Activated CD4-positive, alpha-beta T cell treated with anti-CD3 and anti-CD28 coated beads, Interleukin-2, Interleukin-6, amounts not matched to agents 100 ng/mL and 50 ng/mL, durations not matched to agents 16 hours and 8 hours (primary cell): ENCODE measurements at places on chromosomes 4 and X.

GRCh38 chrX:154096140-154097002 is 1.1 kb downstream of the MECP2 start:
- DNase-seq: peak; percentile 37

DNA sequence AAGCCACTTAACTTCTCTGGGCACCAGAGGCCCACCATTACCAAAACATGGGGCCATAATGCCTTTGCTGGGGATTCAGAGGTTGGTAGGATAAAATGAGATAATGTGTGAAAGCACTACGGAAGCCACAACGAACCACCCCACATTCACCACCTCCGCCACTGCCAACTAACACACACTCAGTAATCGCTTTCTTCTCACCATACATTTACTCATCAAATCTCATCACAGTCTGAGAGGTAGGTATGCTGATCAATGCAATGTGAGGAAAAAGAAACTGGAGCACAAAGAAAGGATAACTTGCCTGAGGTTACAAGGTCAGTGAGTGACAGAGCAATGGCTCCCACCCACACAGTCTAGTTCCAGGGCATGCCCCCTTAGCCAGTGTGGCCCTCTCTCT is 257.3 kb downstream of the NR3C2 start:
- DNase-seq: no peak

- no peak for DNase-seq
Observed at GRCh38 chr4:2698951-2699505, 57.1 kb downstream of the TNIP2 start.

DNA sequence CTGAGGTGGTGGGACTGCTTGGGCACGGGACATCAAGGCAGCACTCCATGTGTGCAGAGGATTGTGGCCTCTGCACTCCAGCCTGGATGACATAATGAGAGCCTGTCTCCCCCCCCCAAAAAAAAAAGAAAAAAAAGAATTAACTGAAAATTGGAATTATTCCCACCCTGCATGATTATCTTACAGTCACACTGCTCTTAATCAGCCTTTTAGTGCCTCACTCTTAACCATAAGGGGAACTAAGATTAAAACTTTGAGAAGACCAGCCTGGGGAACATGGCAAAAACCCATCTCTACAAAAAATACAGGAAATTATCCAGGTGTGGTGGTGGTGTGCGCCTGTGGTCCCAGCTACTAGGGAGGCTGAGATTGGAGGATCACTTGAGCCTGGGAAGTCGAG is 94.6 kb downstream of the UBE2K start:
- no peak for DNase-seq

DNA sequence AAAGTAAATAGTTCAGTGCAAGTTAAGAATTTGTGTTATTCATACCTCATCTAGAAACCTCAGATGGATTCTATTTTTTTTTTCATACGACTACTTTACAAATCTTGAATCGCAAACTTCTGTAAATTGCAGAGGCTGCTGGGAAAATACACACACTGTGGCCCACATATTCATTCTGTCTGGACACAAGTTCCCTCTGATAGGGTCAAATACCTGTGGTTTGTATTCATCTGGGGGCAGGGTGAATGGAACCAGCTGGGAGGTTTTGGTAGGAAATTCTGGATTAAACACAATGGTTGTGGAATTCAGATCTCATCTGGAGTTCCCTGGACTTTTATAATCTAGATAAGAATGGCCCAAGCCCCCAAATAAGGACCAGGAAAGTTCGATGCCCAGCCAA is 56.2 kb downstream of the SPATA18 start:
- DNase-seq: no peak

- DNase-seq: no peak
Observed at GRCh38 chr4:24798036-24798610, 2.8 kb downstream of the SOD3 start.

DNA sequence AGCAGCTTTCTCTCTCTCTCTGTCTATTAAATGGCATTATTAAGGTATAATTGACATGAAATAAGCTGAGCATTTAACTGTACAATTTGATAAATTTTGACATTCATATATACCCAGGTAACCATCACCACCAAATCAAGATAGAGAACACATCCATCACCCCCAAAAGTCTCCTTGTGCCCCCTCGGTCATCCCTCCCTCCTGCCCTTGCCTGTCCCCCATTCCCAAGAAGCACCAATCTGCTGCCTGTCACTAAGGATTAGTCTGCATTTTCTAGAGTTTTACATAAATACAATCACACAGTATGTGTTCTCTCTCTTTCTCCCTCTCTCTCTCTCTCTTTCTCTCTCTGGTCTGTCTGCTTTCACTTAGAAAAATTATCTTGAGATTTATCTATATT is 25.0 kb upstream of the TMEM154 start:
- no peak for DNase-seq

GRCh38 chr4:28488021-28488420 is 1627.4 kb downstream of the STIM2 start:
- DNase-seq: no peak

GRCh38 chr4:168200685-168201084 is 108.3 kb downstream of the ANXA10 start:
- no peak for DNase-seq

DNA sequence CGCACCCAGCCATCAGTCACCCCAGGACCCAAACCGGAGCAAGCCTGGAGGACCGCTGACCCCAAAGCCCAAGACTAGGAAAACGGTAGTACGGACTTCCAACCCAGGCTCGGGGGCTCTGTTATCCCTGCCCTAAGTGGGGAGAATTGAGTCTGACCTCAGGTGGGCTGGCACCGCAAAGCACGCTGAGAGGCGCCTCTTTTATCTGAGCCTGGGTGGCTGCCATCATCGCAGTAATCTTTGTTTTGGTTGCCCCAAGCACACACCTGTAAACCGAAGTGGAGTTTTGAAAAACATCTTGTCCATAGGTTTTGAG is 894 bp upstream of the SH3RF1 start:
- DNase-seq: no peak

- no peak for DNase-seq
Observed at GRCh38 chrX:17567187-17567586, 170.1 kb upstream of the SCML1 start.

- peak; percentile 77 for DNase-seq
Observed at GRCh38 chr4:139651282-139652194, 14.1 kb upstream of the MGST2 start.

DNA sequence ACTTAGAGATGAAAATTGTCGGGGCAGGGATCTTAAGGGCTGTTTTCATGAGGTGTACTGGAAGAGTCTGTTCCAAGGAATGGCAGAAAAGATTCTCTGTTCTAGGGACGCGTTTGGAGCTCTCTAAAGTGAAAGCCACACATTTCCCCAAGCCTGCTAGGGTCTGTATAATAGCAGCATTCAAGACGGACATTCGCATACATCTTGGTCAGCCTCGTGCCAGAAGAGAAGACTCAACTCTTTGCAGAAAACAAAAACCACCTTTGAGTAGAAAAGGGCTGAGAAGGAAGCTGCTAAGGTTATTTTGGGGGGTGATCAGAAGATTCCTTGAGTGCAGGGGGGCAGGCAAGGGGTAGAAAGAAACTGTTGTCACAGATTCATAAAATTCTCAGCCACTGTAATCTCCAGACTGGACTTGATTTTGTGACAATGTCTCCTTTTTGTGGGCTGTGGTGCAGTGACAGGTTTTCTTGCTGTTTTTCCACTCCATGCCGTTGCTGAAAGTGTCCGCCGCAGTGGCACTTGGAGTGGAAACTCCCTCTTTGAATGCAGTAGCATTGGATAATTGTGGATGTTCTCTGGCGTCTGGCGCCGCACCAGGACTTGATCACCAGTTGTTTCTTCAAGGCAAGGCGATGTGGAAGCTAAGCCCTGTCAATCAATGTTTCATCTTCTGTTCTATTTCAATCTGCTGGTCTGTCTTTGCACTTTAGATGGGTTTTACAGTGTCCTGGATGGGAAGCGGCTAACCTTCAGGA is 2.9 kb downstream of the GYG2 start:
- no peak for DNase-seq

DNA sequence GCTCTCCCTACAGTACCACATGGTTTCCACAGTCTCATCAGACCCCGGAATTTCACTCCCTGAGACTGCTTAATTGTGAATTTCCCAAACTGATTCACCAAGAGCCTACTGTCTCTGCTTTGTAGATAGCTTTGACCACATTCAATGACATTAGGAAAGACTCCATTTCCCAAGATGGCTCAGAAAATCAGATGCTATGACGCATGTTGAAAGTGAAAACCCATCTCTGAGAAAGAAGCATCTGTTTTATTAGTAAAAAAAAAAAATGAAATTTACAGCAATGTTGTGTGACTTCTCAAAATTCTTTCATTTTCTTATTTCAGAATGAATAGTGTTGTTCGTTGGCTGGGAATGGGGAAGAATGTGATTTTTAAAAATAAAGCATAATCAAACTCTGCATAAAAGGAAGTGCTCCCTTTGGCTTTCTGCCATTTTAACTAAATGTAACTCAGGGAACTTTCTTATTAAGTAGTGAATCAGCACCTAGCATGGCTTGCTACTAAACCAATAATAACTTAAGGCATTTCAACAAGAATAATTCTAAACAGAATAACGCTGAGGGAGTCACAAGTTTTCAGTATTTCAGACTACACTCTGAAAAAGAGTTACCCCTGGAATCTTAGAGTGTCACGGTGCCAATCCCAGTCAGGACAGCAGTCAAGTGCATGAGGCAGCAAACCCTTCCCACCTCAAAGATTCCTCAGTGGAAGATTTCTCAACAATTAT is 97.4 kb upstream of the MYOZ2 start:
- DNase-seq: peak; percentile 50

GRCh38 chr4:181933471-181933870 is 309.7 kb upstream of the TENM3 start:
- DNase-seq: no peak

GRCh38 chrX:42289492-42290385 is 366.4 kb upstream of the CASK start:
- DNase-seq: no peak

DNA sequence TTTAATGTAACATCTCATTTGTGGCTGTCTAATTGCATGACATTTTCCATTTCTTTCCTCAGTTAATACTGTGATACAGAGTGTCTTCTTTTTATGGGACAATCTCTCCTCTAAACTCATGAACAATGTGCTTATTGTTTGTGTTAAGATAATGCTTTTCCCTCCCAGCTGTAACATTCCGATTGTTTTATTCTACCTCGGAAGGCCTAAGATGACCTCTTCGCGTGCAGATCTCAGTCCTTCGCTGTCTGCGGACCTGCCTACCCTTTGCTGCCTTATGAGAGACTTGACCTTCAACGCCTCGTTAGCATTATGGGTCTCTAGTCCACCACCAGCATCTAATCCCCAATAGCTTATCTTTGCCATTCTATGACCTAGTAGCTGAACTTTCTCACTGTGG is 29.8 kb upstream of the ZFP42 start:
- no peak for DNase-seq

DNA sequence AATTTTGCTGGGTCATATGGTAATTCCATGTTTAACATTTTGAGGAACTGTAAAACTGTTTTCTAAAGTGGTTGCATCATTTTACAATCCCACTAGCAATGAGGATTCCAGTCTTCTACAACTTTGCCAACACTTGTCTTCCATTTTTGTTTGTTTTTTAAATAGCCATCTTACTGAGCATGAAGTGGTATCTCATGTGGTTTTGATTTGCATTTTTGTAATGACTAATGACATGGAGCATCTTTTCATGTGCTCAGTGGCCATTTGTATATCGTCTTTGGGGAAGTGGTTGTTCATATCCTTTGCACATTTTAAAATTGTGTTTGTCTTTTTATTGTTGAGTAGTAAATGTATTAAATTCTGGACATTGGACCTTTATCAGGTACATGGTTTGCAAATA is 94.7 kb downstream of the TMEM131L start:
- DNase-seq: no peak

- DNase-seq: no peak
Observed at GRCh38 chrX:149848855-149849254, 32.1 kb upstream of the MAGEA8 start.

DNA sequence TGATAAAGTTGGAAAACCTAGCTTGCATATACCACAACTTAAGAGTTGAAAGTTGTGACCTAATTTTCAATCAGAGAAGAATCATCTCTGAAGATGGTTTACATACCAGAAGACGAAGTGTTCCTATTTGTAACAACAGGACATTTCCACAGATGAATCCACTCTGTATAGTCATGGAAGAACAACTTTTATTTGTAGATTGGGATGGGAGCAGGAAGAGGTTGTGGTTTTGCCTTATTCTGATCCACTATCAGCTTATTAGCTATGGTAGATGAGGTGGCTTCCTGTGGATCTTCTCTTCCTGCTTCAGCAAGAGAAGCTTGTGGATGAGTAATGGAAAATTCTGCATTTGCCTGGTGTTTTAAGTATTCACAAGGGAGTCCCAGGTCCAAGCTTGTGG is 18.6 kb upstream of the SUPT20HL1 start:
- DNase-seq: no peak

DNA sequence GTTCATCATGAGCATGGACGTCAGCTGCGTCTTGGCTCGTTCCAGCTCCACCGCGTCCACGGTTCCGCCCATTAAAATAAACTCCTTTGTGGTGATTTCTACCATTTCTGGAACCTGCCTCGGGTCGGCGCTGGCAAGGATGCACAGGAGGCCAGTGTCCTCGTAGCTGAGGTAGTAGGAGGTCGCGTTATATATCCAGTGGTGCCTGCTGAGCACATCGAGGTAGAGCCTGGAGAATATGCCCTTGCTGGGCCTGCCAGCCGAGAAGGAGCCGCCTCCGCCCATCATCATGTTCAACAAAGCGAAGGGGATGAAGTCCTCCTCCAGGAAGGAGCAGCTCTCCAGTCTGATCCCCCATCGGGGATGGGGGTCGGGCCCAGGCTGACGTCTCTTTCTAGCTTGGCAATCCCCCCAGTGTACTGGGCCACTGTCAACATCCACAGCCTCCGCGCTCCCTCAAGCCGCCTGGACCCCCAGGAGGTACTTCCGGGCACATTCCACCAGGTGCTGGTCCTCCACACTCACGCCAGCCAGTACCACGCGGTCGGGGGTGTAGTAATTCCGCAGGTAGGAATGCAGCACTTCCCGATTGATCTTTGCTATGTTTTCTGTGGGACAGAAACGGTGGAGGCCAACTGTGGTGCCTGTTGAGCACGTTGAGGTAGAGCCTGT is 120.9 kb upstream of the GRID2 start:
- no peak for DNase-seq

GRCh38 chr4:71765350-71765749 is 18.5 kb downstream of the GC start:
- DNase-seq: no peak

- DNase-seq: no peak
Observed at GRCh38 chr4:176014583-176015108, 51.0 kb upstream of the WDR17 start.

- no peak for DNase-seq
Observed at GRCh38 chrX:48591255-48591791, 6.0 kb upstream of the WDR13 start.

DNA sequence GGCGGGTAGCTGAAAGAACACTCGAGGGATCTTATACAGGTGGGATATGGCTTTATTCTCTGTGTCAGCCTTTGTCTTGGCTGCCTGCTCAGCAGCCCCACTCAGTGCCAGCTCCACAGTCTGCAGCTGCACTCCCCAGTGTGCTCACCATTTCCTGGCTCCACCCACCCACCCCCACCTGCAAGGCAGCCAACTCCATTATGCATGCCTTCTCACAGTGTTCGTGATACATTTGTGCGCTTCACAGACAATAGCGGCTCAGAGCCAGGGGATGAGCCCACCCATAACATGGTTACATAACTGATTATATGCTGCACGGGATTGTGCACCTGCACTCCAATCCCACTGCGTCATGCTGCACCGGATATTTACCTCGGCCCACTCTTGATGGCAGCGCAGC is 8.8 kb upstream of the TMEM128 start:
- no peak for DNase-seq
